ENCODE measurements at places on chromosomes 3 and 15.

- DNase-seq, result no peak
Measured at GRCh38 chr3:65408531-65409175, 630.1 kb downstream of the MAGI1 start.

DNA sequence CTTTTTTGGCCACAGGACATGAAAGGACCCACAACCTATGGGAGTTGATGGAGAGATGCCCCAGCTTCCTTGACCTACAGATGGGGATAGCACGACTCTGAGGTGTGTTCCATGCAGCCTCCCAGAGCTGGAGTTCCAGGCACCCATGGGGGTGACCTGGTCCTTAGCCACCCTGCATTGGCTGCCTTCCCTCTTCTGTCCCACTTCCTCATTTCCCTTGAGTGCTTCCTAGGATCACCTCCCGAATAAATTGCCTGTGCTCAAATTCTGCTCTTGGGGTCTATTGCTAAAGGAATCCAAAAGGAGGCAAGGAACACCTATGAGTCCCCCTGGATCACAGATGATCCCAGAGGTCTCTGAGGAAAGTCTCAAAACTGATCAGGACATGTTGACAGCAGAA, 24.7 kb upstream of the VIPR1 start:
- DNase-seq, result no peak

GRCh38 chr3:29026959-29027358, 253.9 kb upstream of the RBMS3 start:
- no peak for DNase-seq

- no peak for DNase-seq
Measured at GRCh38 chr3:134874737-134875413, 79.8 kb downstream of the EPHB1 start.

DNA sequence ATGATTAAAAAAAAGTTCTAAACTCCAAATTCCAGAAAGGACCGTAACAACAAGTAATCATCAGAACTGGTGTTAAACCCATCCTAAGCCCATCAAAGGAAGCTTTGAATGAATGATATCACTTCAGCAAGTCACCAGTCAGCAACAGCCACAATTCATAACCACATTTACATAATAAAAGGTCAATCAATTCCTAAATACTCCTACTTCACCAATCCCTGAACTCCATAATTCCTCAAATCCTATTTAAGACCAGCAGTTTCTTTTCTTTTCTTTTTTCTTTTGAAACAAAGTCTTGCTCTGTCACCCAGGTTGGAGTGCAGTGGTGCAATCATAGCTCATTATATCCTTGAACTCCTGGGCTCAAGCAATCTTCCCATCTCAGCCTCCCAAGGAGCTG, 40.5 kb downstream of the TTBK2 start:
- no peak for DNase-seq

DNA sequence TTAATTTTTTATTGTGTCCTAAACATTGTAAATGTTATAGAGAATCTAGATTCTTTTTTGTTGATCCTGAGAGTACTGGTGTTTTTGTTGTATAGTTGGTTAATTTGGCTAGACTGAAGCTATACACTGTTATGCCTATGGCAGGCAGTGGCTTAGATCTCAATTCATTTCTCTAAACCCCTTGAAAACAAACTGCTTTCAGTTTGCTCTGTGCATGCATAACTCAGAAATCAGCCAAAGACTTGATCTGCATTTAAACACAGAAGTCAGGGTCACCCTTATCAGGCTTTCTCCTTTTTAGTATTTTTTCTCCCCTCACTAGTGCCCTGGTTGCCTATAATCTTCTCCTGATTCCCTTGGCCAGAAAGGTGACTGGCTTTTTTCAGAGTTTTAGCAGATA, 349.5 kb upstream of the MANF start:
- DNase-seq, result no peak

GRCh38 chr3:85053626-85054025, 94.8 kb downstream of the CADM2 start:
- no peak for DNase-seq

GRCh38 chr3:40192628-40193027, 116.9 kb upstream of the EIF1B start:
- no peak for DNase-seq
